Foreskin fibroblast (primary cell): ENCODE measurements at places on chromosomes 2 and 18.

- no peak for DNase-seq
Measured at GRCh38 chr2:237390235-237390634, 23.7 kb downstream of the COL6A3 start.

- no peak for DNase-seq
Measured at GRCh38 chr18:77008576-77009315, 123.8 kb downstream of the MBP start.

- no peak for DNase-seq
Measured at GRCh38 chr2:35347561-35347960, 1008.0 kb upstream of the CRIM1 start.

DNA sequence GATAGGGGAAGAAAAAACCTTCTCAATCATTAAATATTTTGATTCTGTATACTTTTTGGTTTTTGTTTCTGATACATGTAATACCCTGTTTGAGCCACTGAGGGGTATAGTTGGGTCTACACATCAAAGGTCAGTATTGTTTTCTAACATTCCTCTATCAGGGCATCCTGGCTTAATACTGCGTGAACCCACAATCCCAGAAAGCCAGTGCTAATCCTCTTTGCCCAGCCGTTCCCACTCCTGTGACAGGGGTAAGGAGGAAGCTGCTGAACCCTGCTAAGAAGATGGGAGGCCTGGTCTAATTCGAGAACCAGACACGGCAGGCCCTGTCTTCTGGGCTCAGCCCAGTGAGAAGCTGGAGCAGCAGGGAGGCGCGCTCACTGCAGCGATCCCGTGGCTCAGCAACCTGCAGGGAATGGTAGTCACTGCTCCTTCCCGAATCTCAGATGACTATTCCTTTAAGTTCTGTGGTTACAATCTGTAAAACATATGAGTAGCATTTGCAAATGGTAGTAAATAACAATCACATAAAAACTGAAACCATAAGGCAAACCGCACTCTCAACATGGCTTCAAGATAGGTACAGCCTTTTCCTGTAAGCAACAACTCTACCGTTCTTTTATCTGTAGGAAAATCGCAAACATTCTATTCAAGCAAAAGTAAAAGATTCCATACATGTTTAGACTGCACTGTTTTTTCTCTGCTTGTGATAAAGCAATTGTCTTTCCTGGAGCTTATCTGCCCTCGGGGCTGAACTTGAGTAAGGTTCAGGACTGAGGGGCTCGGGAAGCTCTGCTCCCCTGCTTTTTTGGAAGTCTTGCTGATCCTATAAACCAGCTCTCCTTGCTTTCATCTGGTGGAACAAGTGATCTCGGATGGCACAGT is 87.0 kb downstream of the EPB41L3 start:
- peak; percentile 61 for DNase-seq

- no peak for DNase-seq
Measured at GRCh38 chr2:23591111-23591510, 206.1 kb downstream of the KLHL29 start.

GRCh38 chr18:8657873-8658470 is 47.4 kb upstream of the MTCL1 start:
- peak; percentile 33 for DNase-seq

GRCh38 chr2:18401471-18401870 is 159.0 kb downstream of the RDH14 start:
- DNase-seq: no peak

- DNase-seq: no peak
Measured at GRCh38 chr2:50963734-50964133, 68.2 kb downstream of the NRXN1 start.

DNA sequence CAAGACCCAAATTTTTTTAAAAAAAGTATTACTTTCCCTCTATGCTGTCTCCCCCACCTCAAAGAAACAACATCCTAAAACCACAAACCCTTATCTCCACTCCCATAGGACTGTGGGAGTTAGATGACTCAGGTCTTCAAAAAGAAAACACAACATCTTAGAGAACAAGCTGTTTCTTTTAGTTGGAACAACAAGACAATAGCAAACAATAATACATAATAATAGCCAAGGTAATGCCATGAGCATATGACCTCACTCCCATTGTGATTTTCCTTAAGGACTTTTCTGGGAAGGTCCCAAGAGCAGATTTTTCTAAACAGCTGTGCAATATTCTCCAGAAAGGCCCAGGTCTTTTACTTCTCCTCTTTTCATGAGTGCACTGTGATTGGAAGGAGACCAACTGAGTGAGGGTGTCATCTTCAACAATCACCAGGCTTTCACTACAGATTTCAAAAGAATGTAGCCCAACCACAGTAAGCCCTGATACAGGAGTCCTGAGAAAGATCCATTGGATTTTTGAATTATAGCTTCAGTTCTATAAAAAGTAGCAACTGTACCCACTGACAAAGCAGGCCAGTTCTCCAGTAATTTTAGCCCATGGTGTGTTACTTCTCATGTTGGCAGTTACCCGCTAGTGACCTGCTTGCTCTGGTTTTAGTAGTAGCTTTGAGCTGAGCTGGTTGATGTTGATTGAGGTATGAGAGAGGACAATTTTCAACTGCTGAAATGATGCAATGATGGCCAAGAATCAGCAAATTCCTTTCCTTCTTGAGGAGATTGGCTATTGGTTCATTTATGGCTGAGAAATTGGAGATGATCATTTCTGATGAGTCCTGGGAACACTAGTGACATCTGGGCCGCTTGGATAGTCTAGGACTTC is 144.5 kb upstream of the TCF4 start:
- peak; percentile 5 for DNase-seq

DNA sequence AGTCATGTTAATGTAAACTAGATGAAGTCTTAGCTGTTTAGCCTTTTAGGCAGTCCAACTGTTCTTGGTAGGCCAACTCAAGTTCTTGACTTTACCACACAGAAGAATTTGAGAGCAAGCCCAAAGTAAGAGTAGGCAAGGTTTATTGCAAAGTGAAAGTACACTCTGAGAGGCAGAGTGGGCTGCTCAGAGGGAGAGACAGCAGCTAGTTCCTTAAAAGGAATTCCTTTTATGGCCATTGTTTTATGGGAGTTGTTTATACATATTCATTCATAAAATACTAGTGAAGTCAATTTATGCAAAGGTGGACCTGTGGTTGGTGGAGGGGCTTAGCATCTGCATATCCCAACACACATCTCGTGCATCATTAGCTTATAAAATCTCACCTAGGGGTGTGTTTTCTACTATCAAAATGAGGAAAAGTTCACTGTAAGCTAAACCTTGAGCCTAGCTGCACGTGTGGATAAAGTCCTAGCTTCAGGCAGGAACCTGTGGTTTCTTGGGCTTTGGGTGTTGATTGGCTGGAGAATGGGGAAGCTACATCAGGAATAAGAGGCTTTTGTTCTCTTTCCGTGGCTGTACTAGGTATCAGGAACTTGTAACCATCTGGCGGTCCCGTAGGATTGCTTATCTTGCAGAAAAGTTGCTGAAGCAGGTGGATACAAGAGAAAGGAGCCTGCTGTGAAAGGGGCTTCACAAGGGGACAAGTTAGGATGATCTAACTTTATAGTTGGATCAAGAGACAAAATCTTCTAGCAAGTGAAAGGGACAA is 110.4 kb upstream of the GULP1 start:
- DNase-seq: no peak

DNA sequence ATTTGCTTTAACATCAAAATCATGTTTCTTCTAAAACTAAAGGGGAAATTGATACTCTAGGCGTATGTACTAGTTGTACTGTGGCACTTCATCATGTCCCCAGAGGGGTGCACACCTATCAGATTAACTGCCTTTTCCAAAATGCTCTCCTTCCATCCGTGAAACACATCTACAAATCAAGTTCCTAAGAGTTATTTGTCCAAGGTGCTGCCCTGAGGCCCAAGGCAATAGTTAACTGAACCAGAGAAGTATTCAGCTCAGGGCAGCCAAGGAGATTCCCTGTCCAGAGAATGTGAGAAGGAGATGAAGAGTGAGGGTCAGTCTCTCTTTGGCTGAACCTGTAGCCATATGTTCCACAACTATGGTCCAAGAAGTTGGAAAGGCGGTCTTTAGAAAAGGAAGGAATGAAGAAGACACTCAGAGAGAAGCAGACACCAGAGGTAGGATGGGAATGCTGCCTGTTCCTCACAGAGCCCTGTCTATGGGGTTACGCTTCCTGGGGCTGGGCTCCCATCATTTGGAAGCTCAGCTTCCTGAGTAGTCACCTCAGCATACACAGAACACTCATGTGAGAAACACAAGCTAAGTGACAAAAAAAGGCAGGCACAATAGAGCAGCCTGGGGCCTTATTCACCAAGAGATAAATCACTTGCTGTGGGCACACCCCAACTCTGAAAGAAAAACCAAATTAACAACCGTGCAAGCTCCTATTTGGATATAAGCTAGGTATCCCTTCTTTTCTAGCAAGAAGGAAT is 55.6 kb downstream of the ANKRD44 start:
- no peak for DNase-seq

GRCh38 chr2:168666339-168666738 is 136.1 kb upstream of the NOSTRIN start:
- no peak for DNase-seq

- no peak for DNase-seq
Measured at GRCh38 chr18:55372209-55372608, 215.8 kb downstream of the TCF4 start.

DNA sequence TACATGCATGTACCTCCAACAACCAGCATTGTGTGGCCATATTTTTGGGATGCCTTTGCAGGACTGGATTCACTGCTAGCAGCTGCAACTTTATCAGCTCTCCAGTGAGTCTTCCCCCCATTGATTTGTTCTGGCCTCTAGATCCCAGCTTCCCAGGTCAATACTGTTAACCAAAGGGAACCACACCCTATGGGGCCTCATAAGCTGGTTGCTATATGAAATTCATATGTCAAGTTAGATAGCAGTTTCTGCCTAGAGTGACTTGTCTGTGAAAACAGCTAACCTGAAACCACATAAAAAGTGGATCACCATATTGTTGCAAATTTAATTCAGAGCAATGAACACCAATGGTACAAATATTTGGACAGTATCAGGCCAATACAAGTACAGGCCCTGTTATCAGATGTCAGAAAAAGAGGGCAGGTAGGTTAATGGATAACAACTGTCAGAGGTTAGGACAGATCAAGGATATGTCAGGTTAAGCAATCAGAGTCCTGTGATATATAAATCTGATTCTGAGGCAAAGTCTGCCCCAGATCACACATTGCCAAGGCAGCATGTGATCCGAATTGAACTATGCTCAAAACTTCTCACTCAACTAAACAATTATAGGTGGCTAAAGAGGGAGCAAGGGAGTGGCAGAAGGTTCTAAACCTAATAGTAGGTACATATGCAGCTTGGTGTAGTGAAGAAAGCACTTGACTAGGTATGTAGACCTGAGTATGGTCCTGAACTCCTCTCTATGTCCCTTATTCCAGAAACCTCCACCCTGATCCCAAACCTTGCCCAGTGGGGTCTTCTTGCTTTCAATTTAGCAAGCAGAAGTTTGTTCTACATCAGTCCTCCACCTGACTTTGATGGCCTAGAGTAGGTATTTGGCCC is 310.2 kb upstream of the STON1 start:
- no peak for DNase-seq

DNA sequence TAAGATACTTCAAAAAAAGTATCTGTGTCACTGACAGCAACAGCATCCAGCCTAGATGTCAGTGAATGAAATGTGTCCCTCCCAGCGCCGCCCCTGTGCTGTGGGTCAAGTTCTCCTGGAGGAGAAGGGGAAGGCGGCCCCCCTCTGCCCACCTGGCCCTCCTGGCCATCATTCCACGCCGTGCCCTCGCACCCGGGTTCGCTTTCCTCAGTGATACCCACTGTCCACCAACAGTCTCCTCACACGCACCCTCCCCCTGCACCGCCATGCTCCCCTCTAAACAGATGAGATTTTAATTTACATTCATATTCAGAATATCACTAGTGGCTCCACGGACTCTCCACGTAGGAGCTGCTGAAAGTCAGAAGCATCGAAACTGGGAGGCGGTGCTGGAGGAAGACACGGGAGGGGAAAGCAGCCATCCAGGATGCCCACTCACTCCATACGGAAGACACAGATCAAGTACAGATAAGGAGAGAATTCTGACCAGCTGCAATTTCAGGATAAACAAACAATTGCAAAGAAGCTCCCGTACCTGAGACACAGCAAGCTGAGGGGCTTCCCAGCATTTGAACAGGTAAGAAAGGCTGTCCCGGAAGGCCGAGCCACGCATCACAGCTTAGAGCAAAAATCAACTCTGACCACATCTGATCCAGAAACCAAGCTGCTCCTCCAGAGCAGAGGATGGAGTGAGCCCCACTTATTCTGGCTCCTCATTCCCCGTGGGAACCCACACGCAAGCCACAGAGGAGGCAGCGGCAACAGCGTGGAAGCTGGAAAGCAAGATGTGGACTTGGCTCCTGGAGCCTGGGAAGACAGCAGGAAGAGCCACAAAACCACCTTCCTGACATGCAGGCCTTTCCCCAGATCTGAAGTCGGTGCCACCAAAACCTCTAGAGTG is 49.7 kb downstream of the PXDN start:
- DNase-seq: no peak

GRCh38 chr18:29871246-29871645 is 1171.3 kb downstream of the DSC3 start:
- no peak for DNase-seq

GRCh38 chr18:63107171-63107845 is 212.3 kb downstream of the BCL2 start:
- DNase-seq: no peak

DNA sequence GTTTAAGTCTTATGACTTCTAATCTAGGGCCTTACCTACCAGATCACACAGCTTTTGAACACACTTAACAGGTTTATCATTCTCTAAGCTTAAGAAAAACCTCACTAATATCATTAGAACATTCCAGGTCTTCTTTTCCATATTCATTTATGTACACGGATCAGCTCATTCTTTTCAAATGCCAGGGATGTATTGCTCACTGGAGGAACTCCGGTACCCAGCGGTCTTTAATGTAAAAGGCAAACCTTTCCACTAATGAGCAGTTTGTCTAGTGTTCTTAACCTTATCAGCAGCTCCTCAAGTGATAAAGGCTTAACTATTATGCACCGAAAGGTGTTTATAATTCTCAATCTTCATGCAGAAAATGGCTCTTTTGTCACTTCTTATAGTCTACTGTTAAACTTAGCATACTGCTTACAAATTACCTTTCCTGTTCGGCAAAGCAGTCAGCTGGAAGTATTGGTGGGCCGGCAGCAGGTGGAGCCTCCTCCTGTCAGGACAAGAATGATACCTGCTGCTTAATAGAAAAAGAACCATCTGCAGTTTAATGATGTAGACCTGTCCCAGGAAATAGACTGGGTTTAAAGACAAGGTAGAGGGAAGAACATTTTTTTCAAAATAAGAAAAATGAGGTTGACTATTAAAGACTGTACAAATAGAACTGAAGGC is 142.7 kb downstream of the FIGN start:
- DNase-seq: no peak

DNA sequence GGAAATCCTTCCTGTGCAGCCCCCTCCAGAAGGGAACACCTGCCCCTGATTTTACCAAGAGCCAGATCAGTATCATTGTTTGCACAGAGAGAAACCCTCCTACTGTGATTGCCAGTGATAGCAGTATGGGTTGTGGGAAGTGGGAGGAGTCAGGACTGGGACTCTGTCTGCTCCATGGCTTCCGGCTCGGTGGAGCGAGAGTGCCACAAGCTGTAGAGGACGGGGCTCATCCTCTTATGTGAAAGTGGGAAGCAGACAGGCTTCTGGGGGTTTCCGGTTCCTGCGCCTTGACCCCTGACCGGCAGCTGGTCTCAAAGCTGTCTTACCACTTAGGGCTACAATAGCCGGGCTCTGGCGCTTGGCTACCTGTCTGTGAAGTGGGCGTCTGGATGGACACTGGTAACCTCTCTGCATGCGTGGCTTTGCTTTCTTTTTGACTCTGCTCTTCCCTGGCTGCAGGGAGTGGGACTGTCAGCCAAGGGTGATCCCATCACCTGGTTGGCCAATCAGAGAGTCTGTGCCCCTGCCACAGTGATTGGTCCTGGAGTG is 79.7 kb downstream of the BCL2L11 start:
- no peak for DNase-seq

GRCh38 chr18:31798399-31798798 is 37.7 kb upstream of the SLC25A52 start:
- DNase-seq: no peak
